ENCODE measurements at places on chromosomes 5 and 9.

- DNase-seq = peak; percentile 52
Measured at GRCh38 chr9:76810377-76810957, 46.2 kb downstream of the PCA3 start.

GRCh38 chr9:98994172-98995058 is 50.7 kb downstream of the COL15A1 start:
- no peak for DNase-seq

- no peak for DNase-seq
Measured at GRCh38 chr5:169838688-169839087, 141.6 kb downstream of the INSYN2B start.

- DNase-seq = no peak
Measured at GRCh38 chr5:66170195-66170919, 26.3 kb downstream of the SREK1 start.

DNA sequence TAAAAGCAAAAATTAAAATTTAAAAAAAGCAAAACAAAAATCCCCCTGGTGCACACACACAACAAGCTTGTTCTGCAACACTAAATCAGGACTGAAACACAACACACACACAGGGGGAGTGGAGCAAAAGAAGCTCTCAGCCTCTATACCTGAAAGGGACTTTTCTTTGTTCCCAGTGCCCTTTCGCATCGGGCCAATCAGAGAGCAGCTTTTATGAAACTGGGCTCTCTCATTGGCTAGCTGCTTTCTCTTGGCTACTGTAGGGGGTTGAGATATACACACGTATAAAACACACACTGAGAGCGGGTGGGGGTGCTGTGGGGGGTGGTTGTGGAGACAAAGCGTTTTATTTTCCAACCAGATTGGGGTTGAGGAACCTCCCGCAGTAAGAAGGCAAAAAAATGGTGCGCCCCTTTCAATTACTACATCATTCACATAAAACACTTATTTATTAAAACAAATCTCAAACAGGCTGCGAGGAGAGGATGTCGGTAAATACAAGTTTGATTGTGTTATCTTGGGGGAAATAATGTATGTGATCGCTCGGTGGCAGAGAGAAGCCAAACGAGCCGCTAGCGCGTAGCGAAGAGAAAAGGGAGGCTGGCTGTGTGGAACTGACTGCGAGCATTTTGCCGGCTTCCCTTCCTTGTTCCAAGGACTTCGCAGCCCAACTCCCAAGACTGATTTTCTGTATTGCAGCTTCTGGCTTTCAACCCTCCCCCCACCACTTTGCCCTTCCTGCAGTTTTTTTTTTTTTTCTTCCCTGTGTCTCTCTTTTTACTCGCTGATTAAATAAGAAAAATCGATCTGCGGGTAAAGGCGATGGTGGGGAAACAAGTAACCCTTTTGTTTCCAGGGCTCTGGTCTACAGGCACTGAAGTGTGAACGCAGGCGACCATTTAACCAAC is 2.5 kb upstream of the ZNF608 start:
- peak; percentile 93 for DNase-seq

DNA sequence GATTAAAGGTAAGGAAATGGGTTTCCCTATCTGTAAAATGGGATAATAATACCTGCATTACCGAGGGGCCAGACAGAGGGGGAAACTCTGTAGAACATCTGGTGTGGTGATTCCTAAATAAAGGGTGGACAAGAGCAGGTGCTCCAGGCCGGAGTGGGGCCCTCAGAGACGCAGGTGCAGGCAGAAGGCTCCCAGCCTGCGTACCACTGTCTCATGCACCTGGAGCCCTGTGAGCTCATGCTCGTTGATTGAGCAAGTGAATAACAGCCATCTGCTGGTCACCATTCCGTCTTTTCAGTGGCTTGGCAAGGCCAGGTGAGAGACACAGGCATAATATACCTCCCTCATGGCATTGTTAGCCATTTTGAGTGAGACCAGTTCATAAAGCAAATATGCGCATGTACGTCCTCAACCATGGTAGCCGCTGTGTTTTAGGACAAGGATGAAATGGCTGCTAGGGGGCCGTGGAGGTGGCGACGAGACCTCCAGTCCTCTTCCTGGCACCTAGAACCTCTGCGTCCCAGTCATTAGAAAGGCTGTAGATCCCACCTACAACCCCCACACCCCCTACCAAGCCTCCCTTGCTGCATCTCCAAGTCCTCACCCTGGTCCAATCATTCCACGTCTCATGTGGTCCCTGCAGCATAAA is 198.0 kb upstream of the MVB12B start:
- no peak for DNase-seq

DNA sequence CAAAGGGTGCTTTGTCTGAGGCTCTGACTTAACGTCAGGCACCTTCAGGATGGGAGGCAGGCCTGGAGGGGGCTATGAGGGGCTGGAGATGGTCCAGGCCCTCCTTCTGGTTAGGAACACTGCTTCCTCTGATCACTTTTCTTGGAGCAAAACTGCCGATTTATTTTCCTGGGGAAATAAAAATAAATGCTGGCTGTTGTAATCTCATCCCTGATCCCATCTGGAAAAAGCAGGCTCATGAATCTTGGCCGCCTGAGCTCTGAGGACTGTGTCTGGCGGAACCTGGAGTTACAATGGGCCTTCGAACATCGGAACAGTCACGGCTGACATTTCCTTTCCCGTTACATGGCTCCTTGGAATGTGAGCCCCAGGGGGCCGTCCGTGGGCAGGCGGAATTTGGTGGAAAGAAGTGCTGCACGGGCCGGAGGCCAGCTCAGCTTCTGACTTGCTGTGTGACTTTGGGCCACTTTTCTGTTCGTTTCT is 157.8 kb downstream of the RGS3 start:
- peak; percentile 91 for DNase-seq

- DNase-seq = no peak
Measured at GRCh38 chr9:124594673-124595072, 87.5 kb upstream of the NR5A1 start.

DNA sequence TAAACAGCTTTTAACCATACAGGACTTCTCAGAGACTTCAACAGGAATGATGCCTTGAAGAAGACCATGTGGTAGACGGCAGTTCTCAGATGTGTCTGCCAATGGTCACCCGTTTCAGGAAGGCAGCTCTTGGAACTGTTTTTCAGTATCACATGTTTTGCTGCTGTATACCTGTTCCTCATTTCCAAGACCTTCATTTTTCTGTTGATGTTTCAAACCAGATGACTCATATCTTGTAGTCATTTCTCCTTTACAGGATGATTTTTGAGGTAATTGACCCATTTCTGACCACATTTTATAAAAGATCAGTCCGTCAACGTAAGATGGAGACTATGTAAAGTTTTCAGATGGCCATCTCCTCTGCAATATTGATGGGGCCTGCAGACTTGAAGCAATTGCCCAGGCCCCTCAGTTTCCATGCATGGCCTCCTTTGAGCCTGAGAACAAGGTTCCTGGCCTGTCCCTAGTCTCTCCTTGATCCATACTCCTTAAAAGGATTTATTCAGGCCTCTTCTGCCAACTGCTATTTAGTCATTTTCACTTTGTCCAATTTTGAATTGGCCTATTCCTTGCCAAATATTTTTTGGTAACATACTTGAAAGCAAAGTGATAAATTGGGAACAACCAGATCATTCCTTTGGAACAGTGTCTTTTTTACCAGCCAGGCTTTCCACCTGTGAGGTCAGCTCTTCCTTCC is 128.6 kb downstream of the PDZD2 start:
- DNase-seq = no peak

GRCh38 chr5:121182788-121183490 is 668.7 kb upstream of the FTMT start:
- no peak for DNase-seq

DNA sequence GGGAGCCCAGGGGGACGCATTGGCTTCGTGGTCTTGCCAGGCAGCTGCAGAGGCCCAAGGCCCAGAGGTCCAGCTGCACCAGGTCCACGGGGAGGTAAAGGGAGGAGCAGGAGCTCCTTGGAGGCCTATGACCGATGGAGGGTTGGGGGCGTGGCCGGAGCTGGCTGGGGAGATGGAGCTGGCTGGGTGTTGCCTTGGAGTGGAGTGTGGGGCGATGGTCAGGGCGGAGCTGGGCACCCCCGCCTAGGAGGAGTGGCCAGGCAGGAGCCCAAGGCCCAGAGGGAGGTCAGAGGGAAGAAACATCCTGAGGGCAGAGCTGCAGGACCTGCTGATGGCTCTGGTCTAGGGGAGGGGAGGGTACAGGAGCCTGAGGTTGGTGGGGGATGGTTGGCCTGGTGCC is 44.6 kb downstream of the KCNT1 start:
- no peak for DNase-seq

DNA sequence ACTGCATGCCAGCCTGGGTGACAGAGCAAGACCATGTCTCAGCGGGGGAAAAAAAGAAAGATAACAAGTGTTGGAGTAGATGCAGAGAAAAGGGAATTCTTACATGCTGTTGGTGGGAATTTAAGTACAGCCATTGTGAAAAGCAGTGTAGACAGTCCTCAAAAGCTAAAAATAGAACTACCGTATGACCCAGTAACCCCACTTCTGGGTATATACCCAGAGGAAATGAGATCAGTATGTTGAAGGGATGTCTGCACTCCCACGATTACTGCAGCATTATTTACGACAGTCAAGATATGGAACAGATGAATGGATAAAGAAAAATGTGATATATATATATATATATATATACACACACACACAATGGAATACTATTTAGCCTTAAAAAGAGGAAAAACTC is 225.3 kb upstream of the SLC24A2 start:
- no peak for DNase-seq

DNA sequence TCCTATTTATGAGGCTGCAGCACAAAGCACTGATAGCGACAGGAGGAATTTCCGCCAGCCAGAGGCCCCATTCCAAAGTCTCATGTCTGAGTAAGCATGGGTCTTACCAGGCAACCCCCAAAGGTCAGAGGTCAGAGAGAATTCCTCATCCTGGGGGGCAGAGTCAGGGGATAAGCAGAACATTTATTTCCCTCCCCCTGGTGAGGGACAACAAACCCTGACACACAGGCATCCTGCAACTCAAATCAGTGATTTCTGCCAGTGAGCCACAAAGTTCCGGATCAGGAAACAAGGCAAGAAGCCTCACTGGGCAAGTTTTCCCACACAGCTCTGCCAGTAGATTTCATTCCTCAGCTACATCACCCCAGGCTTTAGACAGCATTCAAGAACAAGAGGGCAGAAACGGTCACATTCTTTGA is 37.0 kb downstream of the ADAMTS12 start:
- peak; percentile 95 for DNase-seq

DNA sequence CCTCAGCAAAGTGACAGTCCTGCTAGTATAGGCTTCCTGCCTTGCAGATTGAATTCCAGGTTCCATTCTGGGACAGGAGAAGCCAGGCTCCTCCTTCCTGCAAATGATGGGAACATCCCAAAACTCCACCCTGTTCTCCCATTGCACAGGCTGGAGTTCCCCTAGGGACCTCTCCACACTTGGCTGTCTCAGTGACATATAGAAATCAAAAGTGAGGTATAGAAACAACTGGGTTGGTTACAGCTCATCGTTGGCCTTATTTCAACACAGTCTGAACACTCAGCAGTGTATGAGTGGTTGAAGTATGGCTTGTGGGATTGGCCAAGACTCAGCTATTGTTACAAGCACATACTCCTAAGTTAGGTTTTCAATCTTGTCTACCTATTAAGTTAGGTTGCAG is 157.8 kb upstream of the FTMT start:
- DNase-seq = no peak

GRCh38 chr5:126595486-126596083 is 566 bp upstream of the ALDH7A1 start:
- DNase-seq = no peak

- no peak for DNase-seq
Measured at GRCh38 chr5:102591650-102592049, 92.8 kb upstream of the SLCO6A1 start.

DNA sequence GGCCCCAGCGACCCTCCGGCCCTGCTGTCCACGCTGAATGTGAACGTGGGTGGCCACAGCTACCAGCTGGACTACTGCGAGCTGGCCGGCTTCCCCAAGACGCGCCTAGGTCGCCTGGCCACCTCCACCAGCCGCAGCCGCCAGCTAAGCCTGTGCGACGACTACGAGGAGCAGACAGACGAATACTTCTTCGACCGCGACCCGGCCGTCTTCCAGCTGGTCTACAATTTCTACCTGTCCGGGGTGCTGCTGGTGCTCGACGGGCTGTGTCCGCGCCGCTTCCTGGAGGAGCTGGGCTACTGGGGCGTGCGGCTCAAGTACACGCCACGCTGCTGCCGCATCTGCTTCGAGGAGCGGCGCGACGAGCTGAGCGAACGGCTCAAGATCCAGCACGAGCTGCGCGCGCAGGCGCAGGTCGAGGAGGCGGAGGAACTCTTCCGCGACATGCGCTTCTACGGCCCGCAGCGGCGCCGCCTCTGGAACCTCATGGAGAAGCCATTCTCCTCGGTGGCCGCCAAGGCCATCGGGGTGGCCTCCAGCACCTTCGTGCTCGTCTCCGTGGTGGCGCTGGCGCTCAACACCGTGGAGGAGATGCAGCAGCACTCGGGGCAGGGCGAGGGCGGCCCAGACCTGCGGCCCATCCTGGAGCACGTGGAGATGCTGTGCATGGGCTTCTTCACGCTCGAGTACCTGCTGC is 839 bp downstream of the KCNV2 start:
- no peak for DNase-seq

- DNase-seq = no peak
Measured at GRCh38 chr5:173645890-173646574, 29.6 kb upstream of the BOD1 start.

- peak; percentile 56 for DNase-seq
Measured at GRCh38 chr5:143635146-143635752, 176.7 kb upstream of the HMHB1 start.

- DNase-seq = no peak
Measured at GRCh38 chr9:107224252-107224651, 58.8 kb upstream of the RAD23B start.

- DNase-seq = no peak
Measured at GRCh38 chr5:55541056-55541635, 6.4 kb upstream of the PLPP1 start.

GRCh38 chr5:10552183-10553143 is 11.4 kb upstream of the ANKRD33B start:
- peak; percentile 41 for DNase-seq

DNA sequence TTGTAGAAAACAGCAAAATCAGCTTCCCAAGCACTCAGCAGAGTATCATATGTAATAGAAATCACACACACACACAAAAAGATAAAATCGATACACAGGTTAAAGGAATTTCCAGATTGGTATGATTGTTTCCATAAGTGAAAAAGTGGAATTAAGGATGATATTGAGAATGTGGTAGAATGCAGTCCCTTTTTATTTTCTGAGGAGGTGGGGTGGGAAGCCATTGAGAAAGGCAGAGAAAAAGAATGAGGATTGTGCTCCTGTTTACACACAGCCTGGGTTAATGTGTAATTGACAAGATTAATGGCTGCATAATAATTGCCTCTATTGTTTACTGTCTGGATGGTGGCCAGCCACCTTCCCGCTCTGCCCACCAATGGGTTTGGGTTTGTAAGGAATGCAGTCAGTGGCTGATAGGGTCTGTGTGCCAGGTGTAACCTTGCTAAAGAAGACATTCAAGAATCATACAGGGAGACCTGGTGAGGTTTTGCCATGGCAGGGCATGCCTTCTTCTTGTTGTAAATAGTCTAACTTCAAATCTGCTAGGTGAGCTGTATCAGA is 177.2 kb upstream of the MAP3K1 start:
- no peak for DNase-seq
